Activated CD8-positive, alpha-beta T cell treated with anti-CD3 and anti-CD28 coated beads, Interleukin-2, amount 10 ng/mL, durations not matched to agents 7 days and 5 days (primary cell): ENCODE measurements at places on chromosomes 2 and 18. TPM values are rescaled to one million over a fixed set of nuclear protein-coding genes. Genes with fewer than 3 reads are reported as not detected.

DNA sequence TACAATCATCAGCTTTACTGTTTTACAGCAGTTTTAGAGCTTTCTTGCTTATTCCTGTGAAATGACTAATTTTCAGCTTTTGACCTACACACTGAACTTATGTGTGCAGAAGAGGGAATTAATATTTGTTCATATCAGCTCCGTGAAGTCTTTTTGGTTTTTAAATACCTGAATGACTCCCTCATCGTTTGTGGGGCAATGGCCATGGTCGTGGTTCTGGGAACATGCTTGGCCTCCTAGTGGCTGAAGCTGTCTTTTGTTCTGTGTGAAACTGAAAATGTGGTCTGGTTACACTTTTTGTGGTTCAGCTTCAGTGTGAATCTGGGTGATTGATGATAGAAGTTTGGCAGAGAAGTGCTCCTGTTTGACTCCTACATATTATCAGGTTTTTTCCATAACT, 408.1 kb downstream of the THSD7B start:
- no peak overlapping the region for H3K4me3 ChIP-seq
- no peaks in the 10 kb centered on the region for H3K27me3 ChIP-seq
- H3K36me3 ChIP-seq: no peaks in the 10 kb centered on the region
- no peak overlapping the region for H3K27ac ChIP-seq
- DNase-seq: no peak

- H3K4me3 ChIP-seq: no peak overlapping the region
- H3K4me1 ChIP-seq: peaks cover 5% of the 10 kb centered on the region
- no peak for DNase-seq
- H3K36me3 ChIP-seq: peaks cover 9% of the 10 kb centered on the region
- no peak overlapping the region for H3K27ac ChIP-seq
Observed at GRCh38 chr2:161031511-161031910, 128.7 kb upstream of the TANK start.

GRCh38 chr2:113834051-113834730, 55.7 kb upstream of the ACTR3 start:
- no peak for DNase-seq
- H3K36me3 ChIP-seq: no peaks in the 10 kb centered on the region
- no peaks in the 10 kb centered on the region for H3K27me3 ChIP-seq
- H3K4me1 ChIP-seq: no peaks in the 10 kb centered on the region
- no peak overlapping the region for H3K4me3 ChIP-seq

DNA sequence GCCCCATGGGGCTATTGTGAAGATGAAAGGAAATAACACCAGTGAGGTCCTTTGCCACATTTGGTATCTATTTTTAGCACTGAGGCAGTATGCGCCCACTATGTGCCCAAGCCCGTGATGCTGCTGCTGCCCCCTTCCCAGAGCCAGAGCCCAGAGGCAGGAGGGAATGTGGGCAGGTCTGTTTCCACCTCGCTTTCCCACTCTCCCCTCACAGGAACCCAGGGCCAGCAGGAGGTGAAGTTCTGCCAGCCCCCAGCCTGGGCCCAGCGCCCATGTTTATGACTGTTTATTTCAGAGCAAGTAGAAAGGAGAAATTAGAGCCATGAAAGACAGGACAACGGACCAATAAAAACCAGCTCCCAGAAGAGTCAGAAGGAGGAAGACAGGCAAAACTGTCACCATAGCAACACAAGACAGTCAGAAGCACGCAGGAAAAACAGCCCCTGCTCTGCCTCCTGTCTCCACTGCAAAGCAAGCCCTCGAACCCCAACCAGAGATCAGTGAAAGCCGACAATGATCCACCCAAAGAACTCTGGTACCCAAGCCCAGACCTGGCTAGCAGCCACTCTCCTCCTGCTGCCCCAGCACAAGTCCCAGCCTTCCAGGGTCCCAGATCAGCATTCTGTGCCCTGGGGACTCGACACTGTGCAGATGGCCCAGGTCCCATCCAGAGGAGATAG, 1.4 kb downstream of the CYRIA start:
- no peak for DNase-seq
- peaks cover 37% of the 10 kb centered on the region for H3K27me3 ChIP-seq
- no peaks in the 10 kb centered on the region for H3K36me3 ChIP-seq
- peaks cover 15% of the 10 kb centered on the region for H3K4me1 ChIP-seq

DNA sequence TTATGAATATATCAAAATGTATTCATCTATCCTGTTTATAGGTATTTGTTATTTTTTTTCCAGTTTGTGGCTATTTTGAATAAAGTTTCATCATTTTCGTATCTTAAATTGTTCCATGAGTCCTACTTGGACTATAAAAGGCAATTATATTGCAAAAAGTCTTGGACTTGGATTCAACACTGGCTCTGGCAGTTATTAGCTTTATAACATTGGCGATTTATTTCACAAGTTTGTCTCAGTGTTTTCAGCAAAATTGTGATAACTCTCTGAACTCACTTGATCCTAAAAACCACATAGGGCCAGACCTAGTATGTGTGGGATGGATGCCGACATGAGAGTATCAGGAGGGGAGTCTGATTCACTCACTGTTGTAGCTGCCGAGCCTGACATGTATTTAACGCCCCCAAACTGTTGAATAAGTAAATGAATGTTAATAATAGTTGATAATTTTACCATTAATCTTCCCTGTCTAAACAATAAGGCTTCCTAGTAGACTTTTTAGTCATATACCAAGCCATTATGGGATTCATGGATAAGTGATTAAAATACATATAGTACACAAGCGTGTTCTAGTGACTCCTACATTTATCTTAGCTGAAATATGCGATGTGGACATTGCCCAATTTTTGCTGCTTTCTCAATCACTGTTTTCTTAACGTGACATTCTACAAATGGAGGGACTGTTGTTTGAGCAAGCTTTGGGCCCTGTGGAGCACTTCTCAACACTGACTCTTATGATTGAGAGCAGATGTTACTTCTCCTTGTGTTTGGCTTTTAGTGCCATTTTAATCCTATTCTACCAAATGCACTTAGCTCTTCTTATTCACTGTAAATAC, 907.6 kb downstream of the EPHA4 start:
- no peaks in the 10 kb centered on the region for H3K27me3 ChIP-seq
- no peak overlapping the region for H3K4me3 ChIP-seq
- DNase-seq: no peak
- no peak overlapping the region for H3K27ac ChIP-seq

Gene TRIM43
- total RNA-seq: not detected

Gene CXCR2
- 0.50 TPM for total RNA-seq

Gene RGPD3
- total RNA-seq: 0.24 TPM

Gene CABLES1
- total RNA-seq: 2.3 TPM
